ENCODE measurements at places on chromosomes 6 and 20. TPM values are rescaled to one million over a fixed set of nuclear protein-coding genes. Genes with fewer than 3 reads are reported as not detected.

TMEM14A gene
- total RNA-seq = 22.3 TPM

TTK gene
- not detected for total RNA-seq

POM121L2 gene
- not detected for total RNA-seq

COL9A1 gene
- not detected for total RNA-seq

NUDT3 gene
- 28.9 TPM for total RNA-seq

UNC5CL gene
- 1.9 TPM for total RNA-seq

COL12A1 gene
- total RNA-seq = 155 TPM

ZC3H12D gene
- 2.0 TPM for total RNA-seq

CST4 gene
- not detected for total RNA-seq

DNA sequence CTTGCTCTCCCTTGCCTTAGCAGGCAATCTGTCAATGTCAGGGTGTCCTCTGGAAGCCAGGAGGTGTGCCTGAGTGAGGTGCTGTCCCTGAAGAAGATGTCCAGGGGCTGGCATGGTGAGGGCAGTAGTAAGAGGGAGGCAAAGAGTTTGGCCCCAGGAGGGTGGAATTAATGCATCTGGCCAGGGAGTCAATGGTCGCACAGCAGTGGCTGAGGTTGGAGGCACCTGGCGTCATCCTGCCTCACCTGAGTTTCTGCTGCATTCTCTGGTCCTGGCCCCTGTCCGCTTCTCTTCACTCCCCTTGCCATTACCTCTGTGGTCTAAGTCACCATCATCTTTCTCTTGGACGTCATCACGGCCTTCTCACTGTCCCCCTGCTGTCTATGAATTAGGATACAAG, 206.6 kb downstream of the ZMYND8 start:
- no peak for DNase-seq

DNA sequence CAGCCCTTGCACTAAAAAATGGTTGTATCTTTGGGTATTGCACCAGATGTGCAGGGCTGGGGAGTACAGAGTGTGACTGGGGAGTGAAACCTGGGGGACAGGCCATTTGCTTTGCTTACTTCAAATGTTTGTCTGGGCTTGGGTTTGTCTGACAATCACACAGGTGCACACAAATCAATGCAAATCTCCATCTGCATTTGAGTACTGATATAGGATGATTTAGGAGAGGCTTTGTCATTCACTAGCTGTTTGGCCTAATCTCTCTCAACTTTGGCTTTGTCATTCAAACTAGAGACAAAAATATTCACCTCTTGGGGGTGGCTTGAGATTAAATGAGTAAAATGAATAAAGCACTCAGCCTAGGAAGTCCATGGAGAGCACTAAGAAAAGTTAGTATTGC, 3.8 kb downstream of the GUCA1A start:
- no peak for DNase-seq

DNA sequence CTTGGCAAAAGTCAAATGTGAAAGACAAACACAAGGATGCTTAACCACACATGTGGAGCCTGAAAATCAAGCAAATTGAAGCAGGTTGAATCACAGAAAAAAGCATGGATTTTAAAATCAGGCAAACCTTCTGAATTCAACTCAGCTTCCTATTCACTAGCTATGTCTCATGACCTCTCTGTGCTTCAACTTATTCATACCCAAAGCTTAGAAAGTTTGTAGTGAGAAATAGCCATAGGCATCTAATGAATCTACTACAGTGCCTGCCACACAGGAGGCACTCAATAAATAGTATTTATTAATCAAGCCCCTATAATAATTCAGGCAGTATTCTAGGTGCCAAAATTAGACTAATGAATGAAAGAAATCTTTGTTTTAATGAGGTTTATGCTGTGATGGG, 112.2 kb upstream of the TNFAIP3 start:
- no peak for DNase-seq

GRCh38 chr20:51631011-51631950, 88.8 kb upstream of the NFATC2 start:
- peak; percentile 27 for DNase-seq

GRCh38 chr20:62980970-62981369, 25.8 kb downstream of the BHLHE23 start:
- no peak for DNase-seq

- no peak for DNase-seq
Observed at GRCh38 chr6:14224359-14225103, 107.0 kb downstream of the CD83 start.

- DNase-seq = no peak
Observed at GRCh38 chr6:160279850-160280249, 21.2 kb upstream of the SLC22A2 start.

- DNase-seq = no peak
Observed at GRCh38 chr6:100138346-100139022, 144.5 kb upstream of the MCHR2 start.

DNA sequence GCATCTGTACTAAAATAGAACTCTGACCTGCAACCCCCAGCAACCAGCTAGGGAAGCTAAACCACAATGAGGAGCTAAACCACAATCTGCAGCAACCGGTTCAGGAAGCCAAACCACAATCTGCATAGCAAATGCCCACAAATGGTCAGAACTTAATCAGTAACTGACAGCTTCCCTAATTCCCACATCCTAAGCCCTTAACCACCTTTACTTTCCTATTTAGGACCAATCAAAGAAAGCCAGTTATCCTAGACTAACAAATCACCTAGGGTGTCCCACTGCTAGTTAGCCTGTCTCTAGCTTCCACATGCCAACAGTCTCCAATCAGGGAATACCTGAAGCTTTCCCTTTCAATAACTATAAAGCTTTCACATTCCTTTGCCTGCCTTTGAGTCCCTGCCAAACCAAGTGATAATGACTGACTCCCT, 424.6 kb upstream of the PTCHD4 start:
- DNase-seq = no peak

DNA sequence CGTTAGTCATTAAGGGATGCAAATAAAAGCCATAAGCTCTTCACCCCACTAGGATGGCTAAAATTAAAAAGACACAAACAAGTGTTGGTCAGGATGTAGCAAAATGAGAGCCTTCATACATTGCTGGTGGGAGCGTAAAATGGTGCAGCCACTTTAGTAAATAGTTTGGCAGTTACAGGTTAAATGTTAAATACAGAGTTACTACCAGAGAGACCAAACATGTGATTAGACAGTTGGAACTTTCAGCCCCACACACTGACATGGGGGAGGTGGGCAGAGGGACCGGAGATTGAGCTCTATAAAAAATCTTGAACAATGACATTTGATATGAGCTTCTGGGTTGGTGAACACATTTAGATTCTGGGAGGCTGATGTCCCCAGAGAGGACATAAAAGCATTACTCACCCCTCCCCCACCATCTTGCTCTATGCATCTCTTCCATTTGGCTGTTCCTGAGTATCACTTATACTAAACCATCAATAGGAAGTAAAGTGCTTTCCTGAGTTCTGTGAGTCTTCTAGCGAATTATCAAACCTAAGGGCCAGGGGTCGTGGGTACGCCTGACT, 20.4 kb upstream of the ZNF318 start:
- no peak for DNase-seq

DNA sequence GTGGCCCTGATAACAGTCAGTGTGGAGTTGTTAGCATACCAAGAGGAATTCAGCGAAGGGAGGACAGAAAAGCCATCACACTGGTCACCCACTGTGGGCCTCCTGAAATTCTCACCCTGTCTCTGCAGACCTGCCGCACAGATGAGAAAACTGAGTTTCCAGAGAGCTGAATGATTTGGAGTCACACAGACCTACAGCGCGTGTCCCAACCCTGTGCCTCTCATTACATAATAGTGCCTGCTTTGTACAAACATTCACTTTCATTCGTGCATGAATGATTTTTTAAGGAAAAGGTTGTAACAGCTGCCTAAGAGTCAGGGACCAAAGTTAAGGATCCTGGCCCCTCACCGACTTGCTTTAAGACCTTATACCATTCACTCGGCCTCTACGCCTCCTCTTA, 62.7 kb downstream of the THBS2 start:
- DNase-seq = no peak

DNA sequence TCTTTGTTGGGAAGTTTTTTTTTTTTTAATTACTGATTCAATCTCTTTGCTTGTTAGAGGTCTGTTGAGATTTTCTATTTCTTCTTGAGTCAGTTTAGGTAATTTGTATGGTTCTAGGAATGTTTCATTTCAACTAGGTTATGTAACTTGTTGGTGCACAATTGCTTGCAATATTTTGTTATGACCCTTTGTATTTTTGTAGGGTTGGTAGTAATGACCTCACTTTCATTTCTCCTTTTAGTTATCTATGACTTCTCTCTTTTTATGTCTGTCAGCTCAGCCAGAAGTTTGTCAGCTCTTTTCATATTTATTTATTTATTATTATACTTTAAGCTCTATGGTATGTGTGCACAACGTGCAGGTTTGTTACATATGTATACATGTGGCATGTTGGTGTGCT, 51.1 kb upstream of the SLC24A3 start:
- DNase-seq = no peak

- DNase-seq = no peak
Observed at GRCh38 chr6:161379834-161380582, 106.1 kb upstream of the AGPAT4 start.

GRCh38 chr20:41006126-41006935, 22.3 kb upstream of the TOP1 start:
- no peak for DNase-seq

DNA sequence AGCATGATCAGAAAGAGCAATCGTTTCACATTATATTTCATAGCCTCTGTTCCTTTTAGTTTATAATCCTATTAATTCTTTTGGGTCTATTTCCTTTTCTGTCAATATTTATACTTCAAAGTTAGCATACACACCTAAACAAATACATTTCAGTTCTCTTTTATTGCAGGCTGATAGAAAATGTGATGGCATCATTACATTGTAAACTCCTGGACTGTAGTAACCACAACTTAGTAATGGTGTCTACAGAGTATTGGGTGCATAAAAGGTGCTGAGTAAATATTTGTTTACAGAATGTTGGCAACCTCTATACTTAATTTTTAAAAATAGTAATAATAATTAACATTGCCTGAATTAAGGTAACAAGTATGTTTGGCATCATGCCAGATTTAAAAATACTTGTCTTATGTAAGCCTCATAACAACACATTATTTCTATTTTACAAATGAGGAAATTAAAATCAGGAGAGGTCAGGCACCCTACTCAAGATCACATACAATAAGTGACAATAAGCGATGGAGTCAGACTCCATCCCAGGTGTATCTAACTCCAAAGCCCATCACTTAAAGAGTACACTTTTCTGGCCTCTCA, 195.0 kb downstream of the UBE3D start:
- no peak for DNase-seq

GRCh38 chr20:37941992-37942391, 39.1 kb downstream of the VSTM2L start:
- DNase-seq = no peak

DNA sequence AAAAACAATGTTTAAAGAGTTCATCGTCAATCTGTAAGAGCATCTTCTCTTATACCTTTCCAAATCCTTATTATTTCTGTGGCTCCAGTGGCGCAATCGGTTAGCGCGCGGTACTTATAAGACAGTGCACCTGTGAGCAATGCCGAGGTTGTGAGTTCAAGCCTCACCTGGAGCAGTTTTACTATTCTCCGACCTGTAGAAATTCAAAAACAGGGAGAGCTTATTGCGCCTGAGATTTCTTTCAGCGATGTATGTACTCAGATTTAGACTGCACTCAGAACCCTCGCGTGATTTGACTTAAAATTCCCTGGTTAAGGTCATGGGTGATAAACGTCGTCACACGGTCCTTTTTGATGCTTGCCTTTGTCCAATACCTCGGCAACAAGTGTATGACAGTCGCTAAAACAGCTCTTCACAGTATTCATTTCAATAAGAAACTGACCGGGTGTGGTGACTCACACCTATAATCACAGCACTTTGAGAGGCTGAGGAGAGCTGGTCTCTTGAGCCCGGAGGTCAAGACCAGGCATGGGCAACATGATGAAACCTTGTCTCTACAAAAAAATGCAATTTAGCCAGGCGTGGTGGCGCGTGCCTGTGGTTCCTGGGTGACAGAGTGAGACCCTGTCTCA, 11.9 kb downstream of the GPX5 start:
- no peak for DNase-seq

DNA sequence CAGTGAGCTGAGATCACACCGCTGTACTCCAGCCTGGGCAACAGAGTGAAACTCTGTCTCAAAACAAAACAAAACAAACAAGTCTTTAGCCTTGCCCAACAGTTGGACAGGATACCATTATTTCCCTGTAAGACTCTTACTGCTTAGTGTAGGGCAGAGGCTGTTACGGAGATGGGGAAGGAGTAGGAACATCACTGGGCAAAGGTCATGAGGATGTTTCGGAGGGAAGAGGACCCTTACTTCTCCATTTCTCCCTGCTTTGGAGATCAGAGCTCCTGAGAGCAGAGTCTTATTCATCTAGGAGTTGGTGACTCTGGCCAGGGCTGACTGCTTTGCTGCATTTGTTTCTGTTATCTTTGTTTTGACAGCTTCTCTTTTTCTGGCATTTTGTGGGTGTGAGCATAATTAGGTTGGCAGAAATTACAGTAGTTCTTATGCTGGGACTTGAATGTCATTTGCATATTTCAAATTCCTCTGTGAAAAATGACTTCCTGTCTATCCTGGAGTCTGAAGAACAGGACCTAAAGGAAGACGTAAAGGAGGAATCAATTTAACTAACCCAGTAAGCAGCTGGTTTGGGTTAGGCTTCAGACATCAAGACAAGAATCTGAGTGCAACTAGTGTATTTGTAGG, 89.0 kb downstream of the CDS2 start:
- DNase-seq = no peak

- no peak for DNase-seq
Observed at GRCh38 chr6:86959656-86960055, 22.3 kb downstream of the HTR1E start.

DNA sequence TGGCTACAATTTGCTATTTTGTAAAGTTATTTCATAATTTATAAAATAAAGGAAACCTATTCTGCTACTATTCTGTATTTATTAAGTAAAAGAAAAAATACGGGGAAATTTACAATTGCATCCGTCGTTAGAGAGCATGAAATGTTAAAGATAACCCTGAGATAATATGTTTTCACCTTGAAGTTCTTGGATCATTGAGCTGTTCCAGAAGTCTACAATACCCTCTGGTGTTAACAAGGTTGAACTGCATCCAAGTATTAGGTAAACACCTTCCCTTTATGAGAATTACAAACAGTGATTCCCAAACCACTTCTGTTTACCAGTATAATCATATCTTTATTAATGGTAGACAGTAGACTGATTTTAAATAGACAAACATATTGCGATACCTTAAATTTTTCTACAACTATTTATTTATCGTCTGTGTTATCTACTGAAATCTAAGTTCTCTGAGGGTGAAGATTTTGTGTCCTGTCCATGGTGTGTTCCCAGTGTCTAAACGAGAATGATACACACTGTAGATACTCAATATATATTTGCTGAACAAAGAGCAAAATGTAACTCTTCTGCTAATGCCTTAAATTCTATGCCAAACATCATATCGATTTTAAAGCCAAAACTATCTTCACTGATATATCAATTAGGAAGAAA, 28.2 kb downstream of the TBC1D32 start:
- DNase-seq = no peak

- DNase-seq = no peak
Observed at GRCh38 chr6:12097791-12098190, 85.7 kb downstream of the HIVEP1 start.

GRCh38 chr6:80503660-80504059, 397.2 kb downstream of the BCKDHB start:
- DNase-seq = no peak
